ENCODE measurements at places on chromosomes 3 and 15.

- DNase-seq, result no peak
Observed at GRCh38 chr3:27570421-27571106, 86.4 kb upstream of the SLC4A7 start.

DNA sequence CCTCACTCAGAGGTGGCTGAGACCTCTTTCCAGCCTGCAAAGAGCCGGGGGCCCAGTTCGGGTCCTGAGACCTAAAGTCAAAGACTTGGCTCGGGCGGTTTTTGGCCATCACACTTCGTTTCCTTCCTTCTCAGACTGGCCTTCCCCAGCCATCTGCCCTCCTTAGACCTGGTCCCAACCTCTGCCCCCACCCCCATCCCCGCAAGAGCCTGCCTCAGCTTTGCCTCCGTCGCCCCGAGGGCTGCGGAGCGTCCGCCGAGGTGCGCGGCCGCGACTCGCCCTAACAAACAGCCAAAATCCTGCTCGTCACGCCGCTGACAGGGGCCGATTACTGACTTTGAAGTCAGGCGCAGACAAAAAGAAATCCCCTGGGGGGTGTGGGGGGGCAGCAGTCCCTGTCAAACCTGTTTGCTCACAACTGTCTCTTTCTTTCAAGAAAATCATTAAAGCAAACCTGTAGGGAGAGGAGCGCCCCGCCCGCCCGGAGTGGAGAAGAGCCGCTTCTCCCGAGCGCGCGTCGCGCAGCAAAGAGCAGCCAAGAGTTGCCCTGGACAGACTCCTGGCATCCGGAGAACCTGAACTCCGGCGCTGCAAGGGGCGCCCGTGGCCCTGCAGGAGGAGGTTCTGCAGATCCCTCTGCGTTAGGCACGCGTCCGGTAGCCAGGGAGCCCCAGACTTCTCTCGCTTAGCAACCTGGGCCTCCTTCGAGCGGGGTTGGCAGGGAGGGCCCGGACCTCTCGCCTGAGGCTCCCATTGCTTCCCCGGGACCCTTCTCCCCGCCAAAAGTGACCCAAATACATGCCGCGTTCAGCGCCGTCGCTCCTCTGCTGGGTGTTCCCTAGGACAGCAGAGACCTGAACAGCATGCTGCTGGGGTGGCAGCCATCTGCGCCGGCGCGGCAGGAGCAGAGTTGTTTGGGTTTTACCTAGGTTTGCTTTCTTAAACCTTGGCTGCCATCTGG, 4.5 kb downstream of the SOX14 start:
- no peak for DNase-seq

- no peak for DNase-seq
Observed at GRCh38 chr3:197378985-197379718, 80.7 kb upstream of the DLG1 start.

DNA sequence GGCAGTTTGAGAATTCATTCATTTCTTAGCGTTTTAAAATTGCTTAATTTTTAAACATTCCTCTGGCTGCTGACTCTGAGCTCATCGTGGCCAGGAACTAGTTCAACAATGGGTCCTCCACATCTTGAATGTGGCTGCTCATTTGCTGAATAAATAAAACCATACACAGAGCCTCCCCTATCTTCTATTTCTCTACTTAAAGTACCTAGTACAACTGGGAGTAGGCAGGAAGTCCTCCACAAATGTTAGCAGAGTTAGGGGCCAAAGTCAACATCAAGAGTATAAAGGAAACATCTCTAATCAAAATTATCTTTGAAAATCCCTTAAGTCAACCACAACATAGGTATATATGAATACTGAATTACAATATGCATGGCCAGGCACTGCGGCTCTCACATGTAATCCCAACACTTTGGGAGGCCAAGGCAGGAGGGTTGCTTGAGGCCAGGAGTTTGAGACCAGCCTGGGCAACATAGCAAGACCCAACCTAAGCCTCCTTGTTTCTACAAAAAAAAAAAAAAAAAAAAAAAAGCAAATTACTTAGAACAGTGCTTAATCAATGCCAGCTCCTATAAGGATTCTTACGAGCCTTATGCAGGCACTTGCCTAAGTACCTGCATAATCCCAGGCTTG, 57.5 kb upstream of the LMOD3 start:
- no peak for DNase-seq

DNA sequence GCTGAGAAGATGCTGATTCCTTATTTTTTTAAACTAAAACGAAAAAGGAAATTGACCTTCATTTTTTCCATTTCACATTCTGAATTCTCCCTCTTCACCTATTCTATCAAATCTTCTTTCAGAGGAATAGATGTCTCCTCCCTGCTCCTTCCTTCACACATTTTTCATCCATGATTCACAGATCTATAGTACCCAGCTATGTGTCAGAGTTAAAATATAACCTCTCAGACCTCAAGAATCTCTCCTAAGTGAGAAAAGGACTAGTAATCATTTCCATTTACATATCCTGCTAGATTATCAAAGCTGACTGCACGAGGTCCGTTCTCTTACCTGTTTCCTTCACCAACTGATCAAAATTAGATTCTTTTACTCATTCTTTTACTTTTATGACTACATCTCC, 1297.6 kb upstream of the ALCAM start:
- DNase-seq, result no peak

DNA sequence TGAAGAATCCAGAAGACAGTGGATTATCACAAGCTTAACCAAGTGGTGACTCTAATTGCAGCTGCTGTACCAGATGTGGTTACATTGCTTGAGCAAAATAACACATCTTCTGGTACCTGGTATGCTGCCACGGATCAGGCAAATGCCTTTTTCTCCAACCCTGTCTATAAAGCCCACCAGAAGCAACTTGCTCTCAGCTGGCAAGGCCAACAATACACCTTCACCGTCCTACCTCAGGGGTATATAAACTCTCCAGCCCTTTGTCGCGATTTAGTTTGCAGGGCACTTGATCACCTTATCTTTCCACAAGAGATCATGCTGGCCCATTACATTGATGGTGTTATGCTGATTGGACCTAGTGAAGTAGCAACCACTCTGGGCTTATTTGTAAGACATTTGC, 52.6 kb downstream of the PAQR5 start:
- DNase-seq, result no peak

DNA sequence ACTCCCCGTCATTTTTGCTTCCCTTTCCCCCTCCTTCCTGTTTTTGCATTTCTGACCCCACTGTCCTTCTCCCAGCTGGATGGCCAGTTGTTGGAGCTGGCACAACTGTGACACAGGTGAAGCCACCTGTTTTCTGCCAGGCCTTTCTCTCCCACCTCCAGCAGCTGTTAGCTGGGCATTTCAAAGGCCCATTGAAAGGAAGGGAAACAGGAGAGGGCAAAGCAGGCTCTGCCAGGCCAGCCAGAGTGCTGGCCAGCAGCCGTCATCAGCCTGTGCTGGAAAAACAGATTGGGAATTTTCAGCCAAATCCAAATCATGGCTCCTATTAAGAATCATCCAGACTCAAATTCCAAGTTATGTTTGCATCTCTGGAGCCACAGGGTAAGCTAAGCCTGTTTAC, 155.2 kb upstream of the C2CD4B start:
- no peak for DNase-seq

DNA sequence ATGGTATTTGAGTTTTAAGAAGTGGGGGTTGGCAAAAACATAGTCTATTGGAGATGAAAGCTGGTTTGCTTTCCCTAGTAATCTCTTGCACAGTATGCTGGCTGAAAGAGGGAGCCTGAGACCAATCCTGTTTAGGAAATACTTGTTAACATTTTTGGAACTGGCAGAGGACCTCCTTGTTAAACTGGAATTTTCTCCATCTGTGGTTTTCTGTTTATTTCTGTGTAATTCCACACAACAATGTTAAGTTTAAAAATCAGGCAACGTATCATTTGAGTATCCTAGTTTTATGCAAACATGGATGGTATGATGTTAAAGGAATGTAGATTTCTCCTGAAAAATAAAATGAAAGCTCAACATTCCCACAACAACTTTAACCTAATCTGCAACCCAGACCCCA, 536.0 kb upstream of the TBL1XR1 start:
- DNase-seq, result no peak

DNA sequence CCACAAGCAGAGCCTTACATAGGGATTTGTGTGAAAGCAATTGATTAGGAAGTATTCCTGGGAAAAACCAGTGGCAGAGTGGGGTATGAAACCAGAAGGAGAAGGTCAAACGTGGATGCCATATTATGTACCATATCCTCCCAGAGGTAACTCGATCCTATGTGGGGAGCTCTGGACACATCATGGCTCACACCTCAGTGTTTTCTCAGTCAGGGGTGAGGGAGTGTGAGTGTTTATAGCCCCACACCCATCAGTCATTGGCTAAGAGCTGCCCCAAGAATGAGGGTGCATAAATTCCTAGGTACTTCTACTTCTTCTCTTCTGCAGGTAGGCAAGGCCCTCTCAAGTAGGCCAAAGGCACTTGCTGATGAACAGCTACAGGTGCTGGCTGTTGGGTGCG, 28.2 kb upstream of the PDZRN3 start:
- no peak for DNase-seq

- no peak for DNase-seq
Observed at GRCh38 chr3:126571078-126571477, 12.3 kb upstream of the C3orf22 start.

DNA sequence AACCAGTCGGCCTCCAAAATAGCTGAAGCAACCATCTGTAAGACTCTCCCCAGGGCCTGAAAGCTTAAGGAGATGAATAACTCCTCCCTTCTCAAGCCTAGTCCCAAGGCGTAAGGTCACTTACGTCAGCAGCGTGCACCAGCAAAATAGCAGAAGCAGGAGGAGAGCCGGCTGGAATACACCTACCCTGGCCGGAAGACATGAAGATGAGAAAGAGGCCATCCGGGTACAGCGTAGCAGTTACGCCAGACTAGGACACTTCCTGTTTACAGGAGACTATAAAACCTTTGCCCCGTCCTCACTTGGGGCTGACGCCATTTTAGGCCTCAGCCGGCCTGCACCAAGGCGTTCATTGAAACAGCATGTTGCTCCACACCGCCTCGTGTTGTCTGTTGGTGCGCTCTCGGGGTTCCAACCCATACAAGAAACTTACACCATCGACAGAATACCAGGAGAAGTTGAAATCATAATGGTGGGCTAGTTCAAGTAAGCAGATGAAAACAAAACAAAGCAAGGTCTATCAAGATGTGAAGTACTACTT, 2.5 kb downstream of the CFAP92 start:
- no peak for DNase-seq

GRCh38 chr3:195249858-195250464, 21.0 kb downstream of the XXYLT1 start:
- DNase-seq, result no peak

DNA sequence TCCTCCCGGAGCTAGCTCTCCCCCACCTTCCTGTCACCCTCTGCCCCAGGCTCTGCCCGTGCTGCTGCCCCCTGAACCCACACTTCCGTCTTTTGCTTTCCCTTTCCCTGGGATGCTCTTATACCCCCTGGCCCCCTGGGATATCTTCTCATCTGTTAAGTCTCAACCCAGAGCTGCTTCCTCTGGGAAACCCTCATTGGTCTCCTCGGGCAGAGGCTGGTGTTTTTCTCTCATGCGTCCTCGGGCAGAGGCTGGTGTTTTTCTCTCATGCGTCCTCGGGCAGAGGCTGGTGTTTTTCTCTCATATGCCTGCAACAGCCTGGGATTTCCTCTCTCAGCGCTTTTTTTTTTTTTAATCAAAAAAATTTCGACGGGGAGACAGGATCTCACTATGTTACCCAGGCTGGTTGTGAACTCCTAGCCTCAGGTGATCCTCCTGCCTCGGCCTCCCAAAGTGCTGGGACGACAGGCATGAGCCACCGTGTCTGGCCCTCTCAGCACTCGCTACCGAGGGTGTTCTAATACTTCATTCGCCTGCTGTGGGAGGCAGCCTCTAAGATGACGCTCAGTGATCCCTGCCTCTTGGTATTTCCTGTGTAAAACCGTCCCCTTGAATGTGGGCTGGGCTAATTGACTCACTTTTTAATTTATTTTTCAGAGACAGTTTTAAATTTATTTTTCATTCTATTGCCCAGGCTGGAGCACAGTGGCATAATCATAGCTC, 62.7 kb upstream of the TFRC start:
- DNase-seq, result no peak

GRCh38 chr3:127671523-127672428, 976 bp upstream of the ABTB1 start:
- DNase-seq, result no peak

DNA sequence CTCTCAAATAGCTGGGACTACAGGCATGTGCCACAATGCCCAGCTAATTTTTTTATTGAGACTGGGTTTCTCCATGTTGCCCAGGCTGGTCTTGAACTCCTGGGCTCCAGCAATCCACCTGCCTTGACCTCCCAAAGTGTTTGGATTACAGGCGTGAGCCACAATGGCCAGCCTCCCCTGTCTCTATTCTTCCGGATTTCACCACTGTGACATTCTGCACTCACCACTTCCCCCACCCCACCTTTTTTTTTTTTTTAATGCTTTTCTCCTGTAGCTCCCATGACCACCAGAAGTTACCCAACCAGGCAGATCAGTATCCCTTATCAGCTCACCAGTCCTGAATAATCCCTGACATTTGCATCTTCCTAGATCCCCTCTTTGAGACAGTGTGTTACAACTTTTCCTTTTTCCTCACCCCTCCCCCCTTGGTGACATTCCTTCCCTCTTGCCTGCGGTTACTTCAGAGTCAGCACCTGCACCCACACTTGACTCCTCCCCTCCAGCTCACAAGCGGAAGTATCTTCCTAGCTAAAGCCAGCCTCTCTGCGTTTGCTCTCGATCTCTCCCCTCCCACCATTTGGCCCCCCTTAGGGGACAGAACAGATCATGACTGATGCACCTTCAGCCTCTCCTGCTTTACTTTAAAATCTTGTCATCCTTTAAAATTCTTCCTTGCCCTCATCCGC, 13.5 kb upstream of the ZNF592 start:
- peak; percentile 7 for DNase-seq

GRCh38 chr3:43759938-43760337, 69.2 kb downstream of the ABHD5 start:
- DNase-seq, result no peak

- DNase-seq, result no peak
Observed at GRCh38 chr15:78933823-78934654, 10.8 kb downstream of the CTSH start.

DNA sequence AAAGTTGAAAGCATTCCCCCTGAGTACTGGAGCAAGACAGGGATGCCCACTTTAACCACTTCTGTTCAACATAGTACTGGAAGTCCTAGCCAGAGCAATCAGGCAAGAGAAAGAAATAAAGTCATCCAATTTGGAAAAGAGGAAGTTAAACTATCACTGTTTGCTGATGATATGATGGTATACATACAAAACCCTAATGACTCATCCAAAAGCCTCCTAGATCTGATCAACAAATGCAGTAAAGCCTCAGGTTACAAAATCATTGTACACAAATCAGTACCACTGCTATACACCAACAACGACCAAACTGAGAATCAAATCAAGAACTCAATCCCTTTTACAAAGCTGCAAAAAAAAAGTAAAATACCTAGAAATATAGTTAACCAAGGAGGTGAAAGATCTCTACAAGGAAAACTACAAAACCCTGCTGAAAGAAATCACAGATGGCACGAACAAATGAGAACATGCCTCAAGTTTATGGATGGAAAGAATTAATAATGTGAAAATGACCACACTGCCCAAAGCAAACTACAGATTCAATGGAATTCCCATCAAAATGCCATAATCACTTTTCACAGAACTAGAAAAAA, 40.3 kb downstream of the RPL39L start:
- DNase-seq, result no peak

Data from T1000 (cell line).